HuH-7 (cell line): ENCODE measurements at places on chromosomes 7 and 10.

GRCh38 chr10:26197248-26197647 lies 19.3 kb upstream of the GAD2 start:
- no peak for DNase-seq

DNA sequence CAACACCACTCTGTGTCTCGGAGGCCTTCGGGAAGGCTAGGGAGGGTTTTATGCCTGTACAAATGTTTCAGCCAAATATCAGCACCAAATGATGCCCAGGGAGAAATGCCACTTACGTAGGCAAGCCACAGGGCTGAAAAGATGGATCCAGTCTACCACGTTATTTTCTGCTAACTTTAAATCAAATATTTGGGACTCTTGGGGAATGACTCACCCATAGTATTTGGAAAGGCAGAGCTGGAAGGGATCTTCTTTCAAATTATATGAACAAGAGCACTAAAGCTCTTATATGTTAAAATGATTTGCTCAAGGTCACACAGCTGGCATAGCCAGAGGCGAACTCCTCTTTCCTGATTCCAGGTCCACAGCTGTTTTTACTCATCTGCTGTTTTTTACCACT lies 591.4 kb downstream of the SORCS1 start:
- no peak for DNase-seq

GRCh38 chr10:73816917-73817729 lies 5.7 kb upstream of the NDST2 start:
- no peak for DNase-seq

DNA sequence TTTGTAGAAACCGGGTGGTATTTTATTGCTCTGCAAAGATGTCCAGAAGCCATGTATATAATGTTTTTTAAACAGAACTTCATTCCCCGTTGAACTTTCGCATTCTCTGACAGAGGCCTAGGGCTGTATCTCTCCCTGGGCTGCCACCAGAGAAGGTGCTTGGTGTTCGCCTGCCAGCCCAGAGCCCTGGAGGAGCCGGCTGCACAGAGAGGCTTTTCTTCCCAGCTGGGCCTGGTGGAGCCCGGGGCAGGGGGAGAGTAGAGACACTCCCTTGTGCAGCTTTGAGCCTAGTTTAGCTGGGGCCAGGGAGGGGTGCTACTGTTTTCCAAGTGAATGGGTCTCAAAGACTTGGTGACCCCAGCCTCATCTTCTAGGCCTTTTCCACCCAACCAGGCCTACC lies 13.6 kb upstream of the TRIM8 start:
- DNase-seq, result no peak

- no peak for DNase-seq
These were observed 11.8 kb upstream of the TNRC18 start for GRCh38 chr7:5435291-5436002.

GRCh38 chr10:4353964-4354363 lies 472.0 kb upstream of the AKR1E2 start:
- DNase-seq, result no peak

DNA sequence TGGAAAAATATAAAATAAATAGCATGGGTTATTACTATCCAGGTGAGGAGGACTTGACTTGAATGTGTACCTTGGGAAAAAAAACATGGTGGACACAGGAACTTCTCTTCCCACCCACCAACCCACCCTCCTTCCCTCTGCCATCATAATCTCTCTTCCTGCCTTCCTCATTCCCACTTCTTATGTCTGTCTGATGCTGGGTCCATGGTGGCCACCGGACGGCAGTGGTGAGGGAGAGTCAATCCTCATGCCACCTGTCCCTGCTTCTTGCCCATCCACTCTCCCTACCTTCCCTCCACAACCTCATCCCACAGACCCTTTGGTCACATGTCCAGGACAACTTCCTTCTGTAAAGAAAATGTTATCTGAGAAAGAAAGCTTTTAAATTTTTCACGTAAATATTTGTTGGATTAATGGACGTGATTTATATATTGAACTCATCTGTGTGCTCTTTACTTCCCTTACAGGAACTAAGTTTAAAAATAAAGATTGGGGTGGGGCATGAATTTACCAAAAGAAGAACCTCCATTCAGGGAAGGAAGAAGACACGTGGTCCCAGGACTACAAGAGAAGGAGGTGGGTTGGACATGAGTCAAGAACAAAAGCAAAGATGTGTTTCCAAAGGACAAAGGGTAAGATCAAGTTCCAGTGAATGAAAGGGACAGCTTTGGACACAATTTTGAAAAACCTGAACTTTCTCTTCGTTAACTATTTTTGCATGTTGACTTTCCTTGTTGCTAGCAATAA lies 104.5 kb downstream of the PIP4K2A start:
- DNase-seq, result no peak

GRCh38 chr10:16519250-16519907 lies 2.3 kb downstream of the C1QL3 start:
- no peak for DNase-seq

GRCh38 chr10:127298381-127298780 lies 102.0 kb upstream of the INSYN2A start:
- DNase-seq, result no peak

DNA sequence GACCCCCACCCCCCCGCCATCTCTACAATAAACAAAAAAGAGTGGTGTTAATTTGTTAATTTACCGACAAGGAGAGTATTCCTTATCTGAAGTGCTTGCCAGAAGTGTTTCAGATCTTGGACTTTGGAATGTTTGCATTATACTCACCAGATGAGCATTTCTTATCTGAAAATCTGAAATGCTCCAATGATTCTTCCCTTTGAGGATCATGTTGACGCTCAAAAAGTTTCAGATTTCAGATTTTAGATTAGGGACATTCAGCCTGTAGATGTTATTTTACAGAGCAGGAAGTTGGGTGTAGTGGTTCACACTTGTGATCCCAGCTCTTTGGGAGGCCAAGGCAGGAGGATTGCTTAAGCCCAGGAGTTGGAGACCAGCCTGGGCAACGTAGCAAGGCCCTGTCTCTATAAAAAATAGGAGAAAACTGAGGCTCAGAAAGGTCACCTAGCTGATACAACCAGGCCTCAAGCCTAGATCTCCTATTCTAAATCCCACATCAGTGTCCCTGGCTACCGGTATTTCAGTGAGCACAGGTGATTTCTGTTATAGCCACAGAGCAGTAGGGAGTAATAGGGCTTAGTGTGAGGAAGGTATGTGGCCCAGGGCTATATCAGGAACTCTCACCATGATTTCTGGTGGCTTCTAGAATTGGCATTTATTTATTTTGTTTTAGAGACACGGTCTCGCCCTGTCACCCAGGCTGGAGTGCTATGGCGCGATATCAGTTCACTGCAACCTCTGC lies 35.4 kb downstream of the TMEM120A start:
- DNase-seq, result no peak

GRCh38 chr7:134995239-134996096 lies 9.2 kb downstream of the AGBL3 start:
- no peak for DNase-seq

DNA sequence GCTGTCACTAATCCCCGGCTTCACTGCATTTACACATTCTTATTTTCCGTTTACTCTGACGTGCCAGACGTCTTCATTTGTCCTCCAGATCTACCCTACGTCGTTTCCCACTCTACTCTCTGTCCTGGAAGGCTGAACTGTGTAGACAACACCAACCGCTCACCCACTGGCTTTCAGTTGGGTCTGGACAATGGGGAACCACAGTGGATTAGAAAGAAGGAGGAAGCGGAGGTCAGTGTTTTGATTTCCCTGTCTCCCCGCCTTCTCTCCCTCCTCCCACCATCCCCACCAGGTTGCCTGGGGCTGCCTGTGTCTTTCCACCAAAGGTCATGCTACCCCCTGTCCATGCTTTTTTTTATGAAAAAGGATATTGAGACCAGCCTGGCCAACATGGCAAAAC lies 14.0 kb upstream of the CTBP2 start:
- DNase-seq, result no peak

- no peak for DNase-seq
These were observed 101.1 kb downstream of the ICA1 start for GRCh38 chr7:8160779-8161345.

GRCh38 chr10:103605359-103606096 lies 112.0 kb downstream of the NEURL1 start:
- DNase-seq, result peak; percentile 59

- no peak for DNase-seq
These were observed 175.6 kb upstream of the VWC2 start for GRCh38 chr7:49597805-49598204.

DNA sequence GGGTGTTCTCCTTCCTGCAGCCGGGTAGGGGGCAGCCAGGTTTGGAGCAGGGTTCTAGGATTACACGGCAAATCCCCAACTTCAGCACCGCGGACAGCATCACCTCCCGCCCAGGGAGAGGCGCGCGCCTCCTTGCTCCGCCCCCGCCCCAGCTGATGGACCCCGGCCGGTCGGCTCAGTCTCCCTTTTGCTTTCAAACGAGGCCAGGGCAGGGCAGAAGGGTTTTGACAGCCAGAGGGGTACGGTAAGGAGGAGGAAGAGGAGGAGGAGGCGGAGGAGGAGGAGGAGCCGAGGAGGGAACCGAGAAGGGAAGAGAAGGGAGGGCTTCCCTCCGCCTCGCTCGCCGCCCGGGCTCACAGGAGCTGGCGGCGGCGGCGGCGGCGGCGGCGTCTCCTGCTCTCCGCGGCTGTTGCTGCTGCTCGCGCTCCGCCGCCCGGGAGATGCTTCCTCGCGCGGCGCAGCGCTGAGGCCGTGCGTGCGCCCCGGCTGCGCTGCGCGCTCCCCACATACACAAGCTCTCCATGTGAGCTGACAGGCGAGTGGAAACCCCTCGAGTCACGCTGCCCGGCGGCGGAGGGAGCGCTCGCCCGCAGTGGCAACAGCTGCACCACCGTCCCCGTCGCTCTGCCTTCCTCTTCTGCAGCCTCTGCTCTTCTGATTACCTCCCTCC lies 615 bp upstream of the CNTNAP2 start:
- peak; percentile 79 for DNase-seq

DNA sequence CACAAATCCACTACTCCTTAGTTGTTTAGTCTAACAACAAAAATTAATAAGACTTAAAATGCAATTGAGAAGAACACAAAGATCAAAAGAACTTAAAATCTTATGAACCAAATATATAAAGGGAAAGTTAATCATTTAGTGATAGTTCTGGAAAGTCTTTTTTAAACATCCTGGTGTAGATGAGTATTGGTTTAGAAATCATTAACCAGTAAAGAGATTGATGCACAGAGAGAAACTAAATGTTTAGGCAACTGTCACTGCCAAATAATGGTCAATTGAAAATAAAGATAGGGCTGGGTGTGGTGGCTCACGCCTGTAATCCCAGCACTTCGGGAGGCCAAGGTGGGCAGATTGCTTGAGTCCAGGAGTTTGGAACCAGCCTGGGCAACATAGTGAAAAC lies 44.9 kb downstream of the SP8 start:
- no peak for DNase-seq

GRCh38 chr7:38934536-38934935 lies 25.5 kb upstream of the VPS41 start:
- no peak for DNase-seq

GRCh38 chr7:32070051-32070405 lies 179 bp downstream of the PDE1C start:
- DNase-seq, result no peak

DNA sequence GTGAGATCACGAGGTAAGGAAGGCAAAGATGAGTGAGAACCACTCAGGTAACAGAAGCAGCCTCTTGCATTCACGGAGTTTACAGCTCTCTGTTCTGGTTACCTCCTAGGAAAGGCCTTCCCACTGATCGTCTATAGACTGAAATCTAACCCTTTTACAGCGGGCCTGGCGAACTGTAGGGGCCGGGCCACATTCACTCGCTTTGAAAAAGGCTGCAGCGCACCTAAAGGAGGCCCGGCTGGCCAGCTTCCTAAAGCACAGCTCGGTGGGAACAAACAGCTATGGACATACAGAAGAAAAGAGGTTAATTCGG lies 565 bp downstream of the ATP5MK start:
- no peak for DNase-seq

DNA sequence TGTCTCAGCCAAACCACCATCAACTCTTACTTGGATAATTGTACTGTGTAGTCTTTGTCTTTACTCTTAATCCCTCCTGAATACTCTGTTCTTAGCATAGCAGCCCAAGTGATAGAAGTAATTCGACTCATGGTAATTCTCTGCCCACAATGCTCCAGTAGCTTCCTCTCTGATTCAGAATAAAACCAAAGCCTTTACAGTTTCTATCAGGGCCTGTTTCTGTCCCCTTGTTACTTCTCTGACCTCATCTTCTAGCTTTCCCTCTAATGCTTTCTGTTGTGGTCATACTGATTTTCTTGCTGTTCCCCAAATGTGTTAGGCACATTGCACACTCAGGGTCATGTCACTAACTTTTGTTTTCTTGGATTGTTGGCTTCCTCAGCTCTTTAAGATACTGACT lies 8.0 kb downstream of the ZNF518A start:
- no peak for DNase-seq

DNA sequence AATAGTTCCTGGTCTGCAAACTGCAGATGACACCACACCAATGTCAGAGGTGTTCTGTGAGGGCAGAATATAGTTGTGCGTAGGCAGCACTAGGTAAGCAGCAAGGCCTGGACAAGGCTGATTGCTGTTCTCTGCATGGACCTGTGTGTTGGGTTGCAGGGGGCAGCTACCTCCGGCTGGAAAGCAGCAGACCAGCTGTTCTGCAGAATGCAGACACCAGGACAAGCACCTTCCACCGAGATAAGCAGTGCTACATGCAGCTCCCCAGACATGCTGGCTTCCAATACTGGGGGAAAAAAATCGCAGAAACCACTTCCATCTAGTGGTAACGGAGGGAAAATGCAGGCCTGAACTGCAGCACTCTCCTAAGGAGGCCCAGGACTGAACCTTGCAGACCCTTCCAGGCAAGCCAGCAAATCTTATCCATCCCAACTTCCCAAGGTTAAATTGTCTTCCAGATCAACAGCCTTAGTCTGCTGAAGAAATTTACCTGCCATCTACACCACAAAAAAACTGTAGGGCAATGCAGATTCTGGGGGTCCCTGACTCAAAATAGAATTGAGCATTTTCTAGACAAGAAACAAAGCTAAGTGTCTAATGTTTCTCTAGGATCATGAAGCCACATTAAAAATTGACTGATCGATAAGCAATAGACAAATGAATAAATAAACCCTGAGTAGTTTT lies 50.5 kb upstream of the COBL start:
- peak; percentile 66 for DNase-seq

DNA sequence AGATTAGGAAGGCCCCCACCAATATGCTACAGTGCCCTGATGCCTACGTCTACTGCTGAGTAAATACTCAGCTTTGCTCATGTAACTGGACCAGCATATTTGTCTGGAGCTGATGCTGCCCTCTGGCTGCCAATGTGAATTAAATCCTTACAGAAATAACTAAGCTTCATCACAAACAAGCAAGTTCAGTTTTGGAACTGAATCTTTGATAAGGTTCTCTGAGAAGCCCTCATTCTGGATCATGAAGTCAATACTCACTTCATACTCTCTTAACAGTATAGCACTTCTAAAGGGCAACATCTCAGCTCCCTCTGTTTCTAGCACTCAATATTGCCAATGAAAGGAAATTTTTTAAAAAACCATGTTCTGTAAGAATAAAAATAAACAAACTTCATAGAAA lies 246.7 kb downstream of the ETV1 start:
- DNase-seq, result peak; percentile 22

GRCh38 chr10:131021969-131022368 lies 289.6 kb downstream of the TCERG1L start:
- DNase-seq, result no peak

GRCh38 chr10:96657385-96657784 lies 62.9 kb downstream of the PIK3AP1 start:
- no peak for DNase-seq
